Smooth muscle cell of the coronary artery (primary cell): ENCODE measurements at places on chromosomes 6 and 20. TPM values are rescaled to one million over a fixed set of nuclear protein-coding genes. Genes with fewer than 3 reads are reported as not detected.

The ARFGEF2 gene
- 30.9 and 31.5 TPM in 2 replicates for total RNA-seq

The GHRH gene
- not detected in 2 replicates for total RNA-seq

The CARMIL1 gene
- total RNA-seq = 11.4 and 15.0 TPM in 2 replicates

The TGM2 gene
- total RNA-seq = 12.4 and 598 TPM in 2 replicates

The PLA2G7 gene
- total RNA-seq = not detected in 2 replicates

The SDC4 gene
- total RNA-seq = 28.8 and 50.7 TPM in 2 replicates

The MICA gene
- total RNA-seq = 31.5 and 118 TPM in 2 replicates

The CFAP206 gene
- total RNA-seq = 0.23 and 0.59 TPM in 2 replicates

The CAP2 gene
- total RNA-seq = 3.2 and 26.2 TPM in 2 replicates

The EPPIN gene
- total RNA-seq = not detected in 2 replicates

The OR12D3 gene
- total RNA-seq = not detected in 2 replicates

The DSP gene
- total RNA-seq = 1.8 and 41.5 TPM in 2 replicates

The ABRACL gene
- 16.6 and 48.0 TPM in 2 replicates for total RNA-seq

The TRIM10 gene
- not detected in 2 replicates for total RNA-seq

The PXMP4 gene
- total RNA-seq = 4.5 and 9.1 TPM in 2 replicates

The ENPP5 gene
- 0.08 and 1.5 TPM in 2 replicates for total RNA-seq

The UFL1 gene
- 16.3 and 22.7 TPM in 2 replicates for total RNA-seq

The PFDN6 gene
- 30.9 and 45.7 TPM in 2 replicates for total RNA-seq

The C20orf144 gene
- 0.15 TPM in 1 of 2 replicates, not detected in the other for total RNA-seq
